ENCODE measurements at places on chromosomes 4 and X.
A peak's percentile ranks its signal among the peaks of the same experiment; 100 is the strongest.

DNA sequence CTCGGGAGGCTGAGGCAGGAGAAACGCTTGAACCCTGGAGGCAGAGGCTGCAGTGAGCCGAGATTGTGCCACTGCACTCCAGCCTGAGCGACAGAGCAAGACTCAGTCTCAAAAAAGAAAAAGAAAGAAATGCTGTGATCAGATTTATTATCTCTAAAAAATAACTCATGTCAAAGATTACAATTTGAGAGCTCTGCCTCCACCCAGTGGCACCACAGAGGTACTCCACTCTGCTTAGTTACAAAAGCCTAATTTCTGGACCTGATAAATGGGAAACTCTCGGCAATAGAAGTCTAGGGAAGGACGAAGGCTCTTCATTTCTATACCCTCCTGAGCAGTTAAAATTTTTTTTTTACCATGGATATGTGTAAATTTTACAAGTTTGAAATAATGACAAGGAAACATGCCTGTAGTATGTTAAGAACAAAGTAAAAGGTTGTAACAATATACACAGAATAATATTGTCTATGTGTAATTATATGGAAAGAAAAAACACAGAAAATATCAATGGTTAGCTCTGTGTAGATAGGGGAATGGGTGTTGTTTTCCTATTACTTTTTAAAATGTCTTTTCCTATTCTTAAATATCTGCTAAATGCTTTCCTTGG, 149.8 kb downstream of the STIM2 start:
- peak; percentile 68 for DNase-seq

GRCh38 chr4:172982151-172982590, 186.4 kb upstream of the GALNT7 start:
- no peak for DNase-seq

GRCh38 chr4:80053140-80053910, 19.7 kb downstream of the ANTXR2 start:
- DNase-seq: no peak

GRCh38 chr4:75004755-75005668, 72.1 kb downstream of the PARM1 start:
- DNase-seq: no peak

All from CD4-positive, alpha-beta T cell treated with Interleukin-4 for 4 hours (primary cell).